ENCODE measurements at places on chromosomes 6 and 20.

DNA sequence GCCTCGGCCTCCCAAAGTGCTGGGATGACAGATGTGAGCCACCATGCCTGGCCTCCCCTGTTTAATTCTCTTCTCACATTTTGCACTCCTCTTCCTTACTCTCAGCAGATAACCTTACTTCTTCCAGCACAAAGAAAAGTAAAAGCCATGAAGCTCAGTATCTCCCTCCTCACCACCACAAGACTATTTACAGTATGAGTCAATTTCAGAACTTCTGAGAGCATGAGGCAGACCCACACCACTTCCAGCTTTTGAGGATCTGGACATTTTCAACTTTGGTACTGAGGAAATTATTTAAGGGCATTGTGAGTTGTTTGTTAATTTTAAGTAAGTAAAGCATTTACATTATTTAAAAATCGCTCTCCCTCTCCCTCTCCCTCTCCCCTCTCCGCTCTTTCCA is 8.0 kb upstream of the SNX3 start:
- DNase-seq: no peak

- no peak for DNase-seq
These were observed 312.8 kb upstream of the PTCHD4 start for GRCh38 chr6:48423640-48424365.

- DNase-seq: no peak
These were observed 49.8 kb downstream of the MYB start for GRCh38 chr6:135230711-135231468.

DNA sequence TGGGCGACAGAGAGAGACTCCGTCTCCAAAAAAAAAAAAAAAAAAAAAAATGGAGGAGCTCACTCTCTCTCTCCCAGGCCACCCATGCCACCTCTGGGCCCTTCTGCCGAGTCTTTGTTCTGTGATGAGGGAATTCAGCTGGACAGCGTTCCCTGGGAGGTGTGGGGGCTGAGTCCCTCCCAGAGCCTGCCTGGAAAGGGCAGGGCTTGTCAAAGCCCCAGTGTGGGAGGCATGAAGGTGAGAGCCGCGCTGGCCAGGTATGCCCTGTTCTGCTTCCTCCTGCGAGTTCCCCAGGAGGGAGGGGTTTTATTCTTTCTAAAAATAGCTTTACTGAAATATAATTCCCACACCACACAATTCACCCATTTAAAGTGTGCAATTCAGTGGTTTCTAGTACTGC is 69.6 kb downstream of the TMEM242 start:
- no peak for DNase-seq

GRCh38 chr6:169370666-169371343 is 117.2 kb upstream of the THBS2 start:
- no peak for DNase-seq

- DNase-seq: no peak
These were observed 210.4 kb downstream of the KCNQ5 start for GRCh38 chr6:72832271-72832670.

- DNase-seq: no peak
These were observed 59.4 kb downstream of the GNAS-AS1 start for GRCh38 chr20:58791286-58791685.

DNA sequence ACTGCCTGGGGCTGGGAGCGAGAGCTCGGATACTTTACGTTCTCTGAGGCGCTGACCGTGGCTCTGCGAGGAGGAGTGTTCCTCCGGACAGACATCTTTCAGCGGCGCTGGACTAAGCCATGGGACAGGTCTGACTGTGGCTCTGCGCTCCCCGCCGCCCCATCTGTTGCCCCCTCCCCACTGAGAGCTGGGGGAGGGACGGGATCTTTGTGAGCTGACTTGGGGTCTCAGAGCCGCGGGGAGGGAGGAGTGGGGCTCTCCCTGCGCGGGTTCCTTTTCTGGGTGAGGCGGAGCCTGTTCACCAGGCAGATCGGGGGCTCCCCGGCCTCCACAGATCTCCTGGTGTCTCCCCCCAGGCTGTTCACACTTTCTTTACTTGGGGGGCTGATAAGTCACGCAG is 11.3 kb upstream of the GATA5 start:
- DNase-seq: no peak

GRCh38 chr6:147126618-147127022 is 77.6 kb upstream of the STXBP5 start:
- DNase-seq: no peak

- peak; percentile 31 for DNase-seq
These were observed at the start of gene CDKAL1 for GRCh38 chr6:20534295-20535262. Gene CDKAL1, plus strand, starts transcription at chr6:20534457. Its CDS starts 11,894 bp downstream, at chr6:20546351.

- DNase-seq: no peak
These were observed 151.8 kb upstream of the HEY2 start for GRCh38 chr6:125597411-125598253.

DNA sequence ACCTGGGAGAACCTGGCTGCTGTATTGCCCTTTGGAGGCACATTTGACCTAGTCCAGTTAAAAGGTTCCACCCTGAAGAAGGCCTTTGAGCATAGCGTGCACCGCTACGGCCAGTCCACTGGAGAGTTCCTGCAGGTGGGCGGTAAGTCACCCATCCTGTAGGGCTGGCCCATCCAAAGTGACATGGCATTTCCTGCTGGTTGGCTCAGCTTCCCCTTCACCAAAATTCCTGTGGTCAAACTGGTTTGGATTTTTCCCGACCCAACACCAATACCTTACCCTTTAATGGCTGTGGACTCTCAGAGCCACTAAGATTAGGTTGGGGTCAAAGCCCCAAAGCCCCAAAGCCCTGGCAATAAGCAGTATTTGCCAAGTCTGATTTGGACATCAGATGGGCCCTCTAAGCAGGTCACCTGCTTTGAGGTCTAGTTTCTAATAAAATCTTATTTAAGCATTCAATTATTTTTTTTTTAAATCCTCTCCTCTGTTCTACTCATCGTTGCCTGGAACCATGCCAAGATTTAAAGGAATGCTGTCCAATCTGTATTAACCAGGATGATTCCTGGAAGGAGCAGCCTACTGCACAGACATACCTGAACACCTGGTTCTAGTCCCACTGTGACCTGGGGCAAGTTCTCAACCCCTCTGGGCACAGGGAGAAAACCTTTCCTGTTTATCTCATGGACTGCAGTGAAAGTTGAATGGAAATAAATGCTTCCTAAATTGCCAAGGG is 40.8 kb downstream of the NT5E start:
- no peak for DNase-seq

- DNase-seq: no peak
These were observed 250.0 kb downstream of the LRFN2 start for GRCh38 chr6:40336940-40337760.

DNA sequence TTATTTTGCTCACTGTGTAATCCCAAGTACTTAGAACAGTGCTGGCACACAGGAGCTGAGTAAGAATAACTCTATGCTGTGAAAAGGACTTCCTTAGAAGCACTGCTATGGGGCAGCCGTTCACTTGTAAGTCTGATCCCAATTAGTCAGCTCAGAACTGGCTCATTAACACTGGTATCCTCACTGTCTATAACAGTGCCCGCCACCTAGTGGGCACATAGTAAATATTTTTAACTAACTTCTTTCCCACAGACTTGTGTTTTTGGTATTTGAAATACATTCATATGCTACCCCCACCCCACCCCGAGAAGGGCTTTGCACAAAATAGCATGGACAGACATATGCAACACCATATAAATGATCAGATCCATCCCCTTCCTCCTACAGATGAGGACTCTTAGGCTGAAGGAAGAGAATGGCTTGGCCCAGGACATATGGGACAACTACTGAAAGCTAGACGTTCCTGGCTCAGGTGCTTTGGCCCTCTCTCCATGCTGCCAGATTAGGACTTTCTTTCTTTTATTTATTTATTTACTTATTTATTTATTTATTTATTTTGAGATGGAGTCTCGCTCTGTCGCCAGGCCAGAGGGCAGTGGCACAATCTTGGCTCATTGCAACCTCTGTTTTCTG is 47.1 kb downstream of the DST start:
- no peak for DNase-seq

GRCh38 chr20:33843854-33844253 is 32.7 kb downstream of the CHMP4B start:
- no peak for DNase-seq

DNA sequence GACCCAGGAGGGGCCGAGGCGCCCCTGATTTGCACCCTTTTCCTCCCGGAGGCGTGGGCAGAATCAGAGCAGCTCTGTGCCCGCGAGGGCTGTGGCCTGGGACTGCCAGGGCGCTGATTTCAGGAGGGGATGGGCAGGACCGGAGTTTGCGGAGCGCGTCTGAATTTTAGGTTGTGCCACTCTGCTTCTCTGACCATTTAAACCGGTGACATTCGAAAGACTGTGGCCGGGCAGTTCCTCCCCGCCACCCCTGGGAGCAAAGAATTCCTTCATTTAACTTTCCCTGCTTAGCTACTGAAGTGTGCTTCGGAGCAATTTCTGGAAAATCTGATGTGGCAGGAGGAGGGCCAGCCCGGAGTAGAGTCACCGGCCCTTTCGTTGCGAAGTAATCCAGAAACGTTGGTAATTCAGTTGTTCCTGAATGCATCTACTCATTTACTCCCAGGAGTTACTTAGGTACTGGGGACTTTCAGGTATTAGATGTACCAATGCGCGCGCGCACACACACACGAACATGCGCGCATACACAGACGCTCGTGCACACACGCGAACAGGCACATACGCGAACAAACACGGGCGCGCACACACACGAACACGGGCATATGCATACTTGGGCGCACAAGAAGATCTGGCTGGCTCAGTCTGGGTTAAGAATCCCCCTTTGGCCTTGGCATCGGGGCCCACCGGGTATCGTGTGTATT is 568 bp downstream of the CCDC170 start:
- no peak for DNase-seq

GRCh38 chr6:53038141-53038540 is 27.1 kb upstream of the FBXO9 start:
- DNase-seq: no peak

GRCh38 chr6:18115356-18115755 is 7.1 kb downstream of the NHLRC1 start:
- no peak for DNase-seq

DNA sequence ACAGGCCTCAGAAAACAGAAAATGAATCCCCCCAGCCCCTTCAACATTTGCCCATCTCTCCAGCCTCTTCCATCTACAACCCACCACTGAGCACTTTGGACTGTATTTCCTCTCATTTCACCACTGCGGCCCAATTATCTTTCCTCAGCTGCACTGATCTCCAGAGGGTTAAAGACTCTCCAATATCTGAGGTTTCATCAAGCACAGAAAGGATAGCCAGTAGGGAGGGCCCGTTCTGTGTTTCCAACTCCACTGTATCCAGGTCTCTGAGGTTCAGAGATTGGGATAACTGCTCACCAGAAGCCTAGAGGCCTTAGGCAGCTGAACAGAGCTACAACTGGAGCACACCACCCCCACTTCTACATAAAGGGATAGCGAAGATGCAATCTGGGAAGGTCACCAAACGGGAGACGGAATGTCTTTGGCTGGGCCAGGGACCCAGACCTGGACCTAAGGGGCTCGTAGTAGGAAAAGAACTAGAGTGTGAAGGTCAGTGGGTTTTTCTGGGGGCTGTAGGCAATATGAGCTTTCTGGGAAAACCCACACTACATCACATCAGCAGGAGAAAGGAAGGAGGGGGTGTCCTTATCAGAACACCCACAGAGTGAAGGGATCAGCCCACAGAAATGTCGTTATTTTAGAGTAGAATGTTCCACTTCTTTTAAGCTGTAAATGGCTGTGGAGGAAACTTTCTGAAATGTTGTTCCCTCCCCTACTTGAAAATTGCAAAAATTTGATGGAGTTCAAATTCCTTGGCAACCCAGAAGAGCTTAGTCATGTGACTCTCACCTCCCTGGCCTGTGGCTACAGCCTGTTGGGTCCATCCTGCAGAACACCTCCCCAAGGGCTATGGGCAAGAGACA is 7.3 kb downstream of the KCNK5 start:
- no peak for DNase-seq

DNA sequence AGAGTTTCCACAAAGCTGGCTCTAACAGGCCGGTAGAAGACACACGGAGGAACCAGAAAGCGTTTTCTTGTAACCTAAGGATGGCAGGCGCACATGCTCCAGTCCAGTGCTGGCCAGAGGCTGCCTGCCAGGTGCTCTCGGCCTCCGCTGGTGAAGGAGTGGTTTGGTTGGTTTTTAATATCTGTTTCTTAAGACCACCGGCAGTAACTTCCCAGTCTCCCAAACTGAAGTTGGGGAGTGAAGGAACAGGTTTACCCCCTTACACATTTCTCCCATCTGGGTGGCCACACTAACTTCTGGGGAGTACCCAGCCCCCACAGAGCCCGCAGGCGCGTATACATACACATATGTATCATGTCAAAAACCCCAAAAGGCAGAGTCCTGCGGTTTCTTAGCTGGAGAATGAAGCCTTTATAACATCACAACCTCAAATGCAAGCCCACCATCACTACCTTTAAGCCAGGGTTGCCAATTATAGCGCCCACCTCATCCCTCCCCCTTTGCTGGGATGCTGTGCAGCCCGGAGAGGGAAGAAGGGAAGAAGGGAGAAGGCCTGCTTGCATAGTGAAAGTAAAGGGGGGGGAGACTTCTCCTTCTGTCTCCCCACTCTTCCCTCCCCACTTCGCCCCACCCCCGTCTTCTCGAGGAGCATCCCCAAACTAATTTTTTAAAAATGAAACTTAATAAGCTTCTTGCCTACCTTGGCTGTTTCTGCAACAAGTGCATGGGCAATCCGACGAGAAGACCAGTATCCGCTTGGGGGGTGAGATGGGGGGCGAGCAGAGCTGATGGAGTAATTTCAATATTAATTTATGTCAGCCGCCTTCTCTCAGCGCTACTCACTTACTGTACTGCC is 1.0 kb downstream of the TRERF1 start:
- DNase-seq: no peak

- DNase-seq: no peak
These were observed 185.1 kb downstream of the JARID2 start for GRCh38 chr6:15430931-15431405.

DNA sequence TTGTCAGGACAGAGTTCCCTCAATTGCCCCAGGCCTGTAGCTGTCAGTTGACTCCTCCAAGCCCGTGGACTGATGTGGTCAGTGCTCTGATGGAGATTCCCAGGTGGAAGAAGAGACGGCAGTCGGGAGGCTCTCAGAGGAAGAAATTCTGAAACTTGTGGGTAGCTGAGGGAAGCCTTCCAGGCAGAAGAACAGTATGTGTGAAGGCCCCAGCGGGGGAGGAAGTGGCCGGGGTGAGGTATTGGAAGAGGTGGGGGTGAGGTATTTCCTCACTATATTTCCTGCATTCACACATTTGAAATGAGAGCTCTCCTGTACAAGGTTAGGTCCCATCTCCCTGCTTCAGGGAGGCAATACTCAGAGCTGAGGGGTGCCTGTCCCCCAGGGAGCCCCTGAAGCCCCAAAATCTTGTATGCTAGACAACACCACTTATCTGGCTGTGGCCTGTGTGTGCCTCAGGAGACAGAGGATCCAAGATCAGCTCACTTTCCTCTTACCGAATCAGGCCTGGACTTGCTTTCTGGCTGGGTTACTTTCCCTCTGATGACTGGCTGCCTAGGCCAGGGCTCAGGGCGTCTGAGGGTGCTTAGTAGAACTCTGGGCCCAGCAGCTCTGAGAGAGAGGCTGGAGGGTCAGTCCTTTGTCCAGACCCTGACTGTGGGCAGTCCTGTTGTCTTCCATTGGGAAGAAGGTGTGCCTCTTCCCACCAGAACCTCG is 49.3 kb upstream of the MYL9 start:
- DNase-seq: peak; percentile 53

- DNase-seq: no peak
These were observed 68.4 kb downstream of the ID4 start for GRCh38 chr6:19905584-19905983.

Data from GM12892 (cell line).